Foreskin keratinocyte (primary cell): ENCODE measurements at places on chromosomes 5 and 9. TPM values are rescaled to one million over a fixed set of nuclear protein-coding genes. Genes with fewer than 3 reads are reported as not detected.

- DNase-seq: no peak
These were observed 79.7 kb downstream of the TSPAN17 start for GRCh38 chr5:176726746-176727527.

DNA sequence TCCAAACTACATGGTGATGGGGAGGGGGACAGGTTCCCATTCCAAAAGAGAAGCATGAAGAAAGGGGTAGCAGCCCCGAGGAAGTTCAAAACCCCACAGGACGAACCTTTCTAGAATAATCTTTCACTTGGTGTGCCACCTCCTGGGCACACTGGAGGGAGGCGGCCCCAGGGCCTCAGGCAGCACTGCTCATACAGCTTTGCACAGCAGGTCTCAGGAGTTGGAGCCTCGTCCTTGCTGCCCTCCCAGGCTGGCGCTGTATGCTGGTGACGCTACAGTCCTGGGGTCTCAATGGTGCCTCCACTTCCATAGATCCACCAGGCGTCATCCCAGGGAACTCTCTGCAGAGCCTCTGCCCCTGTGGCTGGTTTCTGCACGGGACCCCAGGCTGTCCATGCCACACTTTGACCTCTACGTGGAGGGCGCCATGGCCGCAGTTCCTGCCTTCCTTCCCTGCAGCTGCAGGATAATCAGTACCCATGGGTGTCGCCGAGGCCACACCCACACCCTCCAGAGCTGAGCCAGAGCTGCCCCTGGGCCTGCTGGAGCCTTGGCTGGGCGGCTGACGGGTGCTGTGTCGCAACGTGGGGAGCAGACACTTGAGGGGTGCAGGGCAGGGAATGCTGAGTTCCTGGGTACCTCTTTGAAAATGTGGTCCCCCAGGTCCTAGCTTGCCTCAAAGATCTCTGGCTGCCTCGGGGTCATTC, 95.3 kb downstream of the COL5A1 start:
- DNase-seq: no peak

GRCh38 chr9:23342291-23342690, 483.7 kb downstream of the ELAVL2 start:
- DNase-seq: no peak

GRCh38 chr5:54608423-54609085, 91.0 kb downstream of the SNX18 start:
- DNase-seq: no peak

DNA sequence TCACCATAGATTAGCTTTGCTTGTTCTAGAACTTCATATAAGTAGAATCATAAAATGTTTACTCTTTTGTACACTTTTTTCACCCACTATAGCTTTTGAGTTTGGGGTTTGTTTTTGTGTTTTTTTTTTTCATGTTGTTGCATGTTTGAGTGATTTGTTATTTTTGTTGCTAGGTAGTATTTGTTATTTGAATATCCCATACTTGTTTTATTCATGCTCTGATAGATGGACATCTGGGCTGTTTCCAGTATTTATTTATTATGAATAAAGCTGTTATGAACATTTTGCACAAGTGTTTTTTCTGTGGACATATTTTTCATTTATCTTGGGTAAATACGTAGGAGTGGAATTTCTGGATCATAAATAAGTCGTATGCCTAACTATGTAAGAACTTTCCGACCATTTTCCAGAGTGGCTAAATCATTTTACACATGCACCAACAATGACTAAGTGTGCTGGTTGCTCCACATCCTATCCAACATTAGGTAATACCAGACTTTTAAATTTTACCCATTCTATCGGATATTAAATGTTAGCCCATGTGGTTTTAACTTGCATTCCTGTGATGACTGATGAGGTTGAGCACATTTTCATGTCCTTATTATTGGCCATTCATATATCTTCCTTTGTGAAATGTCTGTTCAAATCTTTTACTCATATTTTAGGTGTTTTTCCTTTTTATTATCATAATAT, 69.1 kb upstream of the NR4A3 start:
- peak; percentile 95 for DNase-seq

The PLAA gene
- 31.2 and 32.7 TPM in 2 replicates for total RNA-seq

The PLGRKT gene
- 49.3 and 55.6 TPM in 2 replicates for total RNA-seq

The CAMK2A gene
- total RNA-seq: 0.04 TPM in 1 of 2 replicates, not detected in the other

The LMAN2 gene
- total RNA-seq: 148 TPM in 2 replicates

The IFNA6 gene
- total RNA-seq: not detected in 2 replicates

The IRX1 gene
- total RNA-seq: 7.5 and 11.3 TPM in 2 replicates
